ENCODE measurements at places on chromosomes 6 and 20.

- DNase-seq = no peak
Measured at GRCh38 chr20:36175475-36175995, 21.0 kb downstream of the EPB41L1 start.

- DNase-seq = no peak
Measured at GRCh38 chr6:30684386-30685156, 1.9 kb downstream of the PPP1R18 start.

DNA sequence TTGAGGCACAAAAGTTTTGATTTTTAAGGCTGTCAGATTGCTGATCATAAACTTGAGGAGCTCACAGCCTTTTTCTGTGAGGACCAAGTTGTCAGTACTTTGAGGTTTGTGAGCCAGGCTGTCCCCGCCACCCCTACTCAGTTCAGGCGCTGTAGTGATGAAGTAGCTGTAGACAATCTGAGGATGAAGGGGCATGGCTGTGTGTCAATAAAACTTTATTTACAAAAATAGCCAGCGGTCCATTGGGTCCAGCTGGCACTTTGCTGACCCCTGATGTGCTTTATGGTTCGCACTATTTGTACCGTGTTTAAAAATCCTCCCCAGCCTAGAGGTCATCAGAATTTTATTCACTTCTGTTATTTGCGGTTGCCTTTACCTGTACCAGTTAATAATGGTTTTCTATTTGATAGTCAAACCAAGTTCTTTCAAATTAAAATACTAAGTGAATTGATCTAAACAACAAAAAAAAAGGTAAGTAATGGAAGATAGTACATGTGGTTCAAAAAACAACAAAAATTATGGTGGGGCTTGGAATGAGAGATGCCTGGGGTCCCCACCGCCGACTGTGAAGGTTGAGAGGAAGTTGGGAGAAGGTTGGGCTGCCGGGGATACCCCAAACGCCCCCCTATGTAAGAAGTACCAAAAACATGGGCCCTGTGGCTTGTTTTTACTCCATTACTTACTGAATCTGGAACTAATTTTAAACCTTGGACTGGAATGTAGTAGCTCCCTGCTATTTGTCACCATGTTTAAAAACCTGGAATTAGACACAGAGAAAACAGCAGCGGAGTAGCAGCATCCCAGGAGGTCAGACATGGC, 123.6 kb downstream of the SYCP2 start:
- no peak for DNase-seq

DNA sequence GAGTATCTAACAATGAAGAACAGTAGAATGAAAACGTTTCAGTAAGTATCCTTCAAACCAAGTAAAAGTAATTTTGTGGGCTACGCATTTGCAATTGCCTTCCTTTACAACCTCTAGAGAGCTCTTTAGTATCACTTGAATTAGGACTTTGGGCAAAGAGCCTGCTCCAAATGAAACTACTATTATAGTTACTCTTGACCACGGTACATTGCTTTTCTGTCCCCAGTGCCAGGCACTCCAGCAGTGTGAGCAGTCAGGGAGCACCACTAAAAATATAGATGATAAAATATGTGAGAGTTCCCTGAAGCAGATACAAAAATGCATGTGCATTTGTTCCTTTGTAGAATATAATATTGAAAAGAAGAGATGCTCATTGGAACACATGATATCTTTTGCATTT, 450.1 kb upstream of the MANEA start:
- no peak for DNase-seq

GRCh38 chr6:83505356-83505755, 7.0 kb upstream of the PRSS35 start:
- no peak for DNase-seq

GRCh38 chr20:45111799-45112471, 3.0 kb downstream of the WFDC5 start:
- no peak for DNase-seq

DNA sequence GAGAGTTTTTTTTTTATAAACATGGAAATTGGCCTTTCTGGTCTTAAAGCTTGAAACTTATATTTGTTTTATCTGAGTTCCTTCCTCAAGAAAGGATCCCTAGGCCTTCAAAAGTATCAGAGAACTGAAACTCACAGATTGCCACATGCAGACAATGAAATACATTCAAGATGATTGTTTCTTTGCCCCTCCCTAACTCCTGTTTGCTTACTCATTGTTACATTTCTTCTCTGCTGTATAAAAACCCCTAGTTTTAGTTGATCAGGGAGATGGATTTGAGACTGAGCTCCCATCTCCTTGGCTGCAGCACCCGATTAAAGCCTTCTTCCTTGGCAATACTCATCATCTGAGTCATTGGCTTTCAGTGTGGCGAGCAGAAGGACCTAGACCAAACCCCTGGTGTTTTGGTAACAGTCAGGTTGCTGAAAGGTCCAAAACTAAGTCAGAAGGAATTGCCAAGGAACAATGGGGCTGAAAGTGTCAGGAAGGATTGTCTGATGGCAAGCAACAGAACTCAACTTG, 132.3 kb upstream of the SULF2 start:
- no peak for DNase-seq

DNA sequence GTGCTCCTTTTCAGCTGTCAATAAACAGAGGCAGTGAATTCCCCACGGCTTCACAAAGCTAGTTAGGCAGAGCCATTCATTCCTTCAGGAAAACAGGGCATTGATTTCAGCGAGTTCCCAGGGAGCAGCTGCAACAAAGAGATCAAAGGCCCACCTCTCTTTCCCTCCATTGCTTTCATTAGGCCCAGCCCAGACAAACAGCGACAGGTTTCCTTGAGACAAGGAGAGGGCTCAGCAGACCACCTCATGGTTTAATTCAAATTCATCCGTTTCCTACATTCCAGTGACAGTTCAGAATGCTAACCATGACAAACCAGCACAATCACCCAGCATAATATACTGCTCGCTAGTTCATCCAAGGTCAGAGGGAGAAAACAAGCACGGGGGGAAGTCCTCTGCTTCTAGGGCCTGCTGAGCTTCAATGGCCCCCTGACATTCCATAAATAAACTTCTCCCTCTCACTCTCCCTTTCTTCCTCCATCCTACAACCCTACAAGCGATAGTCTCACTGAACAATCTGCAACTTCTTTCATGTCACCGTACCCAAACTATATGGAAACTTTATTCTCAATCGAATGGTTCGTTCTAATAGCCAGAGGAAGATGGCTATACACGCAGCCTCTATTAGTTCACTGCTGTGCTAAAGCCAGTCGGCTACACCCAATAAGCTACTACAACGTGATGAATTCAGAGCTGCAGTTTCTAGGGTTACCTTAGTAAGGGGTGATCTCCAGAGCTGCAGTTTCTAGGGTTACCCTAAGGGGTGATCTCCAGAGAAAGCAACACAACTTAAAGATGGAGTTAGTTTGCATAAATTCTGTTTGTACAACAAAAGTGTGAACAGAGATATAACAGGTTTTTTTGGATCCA, 34.7 kb downstream of the PLAGL1 start:
- DNase-seq = no peak

DNA sequence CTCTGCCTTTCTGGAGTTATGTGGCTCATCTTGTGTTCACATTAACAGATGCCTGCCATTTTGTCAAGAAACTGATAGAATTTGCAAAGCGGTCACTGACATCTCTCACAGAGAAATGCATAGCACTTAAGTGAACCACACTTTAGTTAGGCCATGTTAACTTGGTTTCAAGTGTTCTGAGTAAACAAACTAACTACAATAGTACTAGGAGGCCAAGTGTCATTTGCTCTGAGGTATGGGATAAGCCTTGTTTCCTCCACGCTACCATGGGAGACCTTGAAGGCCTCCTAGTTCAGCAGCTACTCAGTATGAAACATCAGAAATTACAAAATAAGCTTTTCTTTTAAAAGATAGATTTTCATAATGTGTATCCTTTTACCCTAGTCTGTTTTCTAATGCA, 143.5 kb upstream of the MARCKS start:
- DNase-seq = no peak

- DNase-seq = no peak
Measured at GRCh38 chr20:43911066-43911465, 3.6 kb upstream of the TOX2 start.

GRCh38 chr6:36670271-36670670, 8.2 kb upstream of the CDKN1A start:
- DNase-seq = no peak

DNA sequence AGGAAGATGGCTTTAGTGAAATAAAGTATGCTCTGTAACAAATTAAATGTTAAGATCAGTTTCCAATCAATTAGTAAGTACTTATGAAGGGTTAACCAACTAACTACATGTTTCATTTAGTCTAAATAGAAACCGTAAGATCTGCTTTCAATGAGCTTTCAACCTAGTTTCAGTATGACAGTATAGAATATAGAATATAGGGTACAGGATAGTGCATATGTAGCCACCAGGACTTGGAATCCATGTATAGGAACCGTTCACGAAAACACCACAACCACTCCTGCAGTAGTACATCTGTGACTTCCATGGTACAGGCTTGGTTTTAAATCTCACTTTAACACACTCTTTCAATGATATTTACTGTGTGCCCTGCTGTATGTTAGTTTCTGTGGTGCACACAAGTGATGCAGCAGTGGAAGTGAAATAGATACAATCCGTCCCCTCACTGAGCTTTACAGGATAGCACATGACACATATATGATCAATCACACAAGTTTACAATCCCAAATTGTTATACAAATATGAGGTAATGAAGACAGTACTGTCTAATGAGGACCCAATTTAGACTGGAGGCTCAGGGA, 479.7 kb upstream of the MARCKS start:
- DNase-seq = no peak

- DNase-seq = no peak
Measured at GRCh38 chr20:60583741-60584140, 625.5 kb downstream of the CDH26 start.

- DNase-seq = no peak
Measured at GRCh38 chr6:34560366-34561226, 4.5 kb upstream of the SPDEF start.

- DNase-seq = no peak
Measured at GRCh38 chr6:22437665-22438064, 131.7 kb upstream of the HDGFL1 start.

Measured in stimulated activated CD8-positive, alpha-beta memory T cell treated with anti-CD3 and anti-CD28 coated beads, Interleukin-4, amount 100 ng/mL, for 1 hour (primary cell).